ENCODE measurements at places on chromosomes 2 and 18.

- no peak for DNase-seq
Observed at GRCh38 chr18:50441016-50441415, 66.2 kb downstream of the SKA1 start.

DNA sequence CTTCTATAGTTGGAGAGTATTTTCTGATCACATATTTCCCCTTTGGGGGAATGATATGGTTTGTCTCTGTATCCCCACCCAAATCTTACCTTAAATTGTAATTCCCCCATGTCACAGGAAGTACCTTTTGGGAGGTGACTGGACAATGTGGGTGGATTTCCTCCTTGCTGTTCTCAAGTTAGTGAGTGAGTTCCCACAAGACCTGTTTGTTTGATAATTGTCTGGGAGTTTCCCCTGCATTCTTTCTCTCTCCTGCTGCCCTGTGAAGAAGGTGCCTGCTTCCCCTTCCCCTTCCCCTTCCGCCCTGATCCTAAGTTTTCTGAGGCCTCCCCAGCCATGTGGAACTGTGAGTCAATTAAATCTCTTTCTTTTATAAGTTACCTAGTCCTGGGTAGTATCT is 222.7 kb upstream of the SLC39A10 start:
- DNase-seq, result no peak

DNA sequence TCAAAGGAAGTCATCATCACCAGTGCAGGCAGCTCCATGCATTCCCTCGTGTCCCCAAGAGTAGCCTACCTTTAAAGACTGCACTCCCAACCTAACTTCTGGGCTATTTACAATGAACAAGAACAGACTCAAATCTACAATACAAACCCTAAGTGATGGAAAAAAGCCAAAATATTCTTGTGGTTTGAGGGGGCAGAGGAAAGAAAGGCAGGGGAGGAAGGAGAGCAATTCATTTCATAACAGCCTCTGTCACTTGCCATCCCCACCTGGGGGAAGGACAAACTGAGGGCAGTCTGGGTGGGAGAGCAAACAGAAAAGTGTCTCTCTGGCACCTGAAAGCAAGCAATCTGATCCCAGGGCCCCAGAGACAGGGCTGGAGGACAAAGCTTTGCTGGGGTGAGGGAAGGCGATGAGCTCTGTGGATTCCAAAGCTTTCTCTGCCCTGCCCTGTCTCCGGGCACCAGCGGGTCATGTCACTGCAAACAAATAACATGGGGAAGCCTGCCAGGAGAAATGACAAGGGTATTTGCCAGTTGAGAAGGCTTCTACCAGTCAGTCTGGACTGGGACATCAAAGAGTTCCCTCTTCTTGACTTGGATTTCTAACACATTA is 528.0 kb upstream of the TNP1 start:
- DNase-seq, result no peak

GRCh38 chr18:50131591-50131990 is 63.4 kb downstream of the MYO5B start:
- no peak for DNase-seq
